ENCODE measurements at places on chromosomes 13 and 19.

GRCh38 chr19:18091217-18091608 lies 4.5 kb upstream of the IL12RB1 start:
- DNase-seq = peak; percentile 64

DNA sequence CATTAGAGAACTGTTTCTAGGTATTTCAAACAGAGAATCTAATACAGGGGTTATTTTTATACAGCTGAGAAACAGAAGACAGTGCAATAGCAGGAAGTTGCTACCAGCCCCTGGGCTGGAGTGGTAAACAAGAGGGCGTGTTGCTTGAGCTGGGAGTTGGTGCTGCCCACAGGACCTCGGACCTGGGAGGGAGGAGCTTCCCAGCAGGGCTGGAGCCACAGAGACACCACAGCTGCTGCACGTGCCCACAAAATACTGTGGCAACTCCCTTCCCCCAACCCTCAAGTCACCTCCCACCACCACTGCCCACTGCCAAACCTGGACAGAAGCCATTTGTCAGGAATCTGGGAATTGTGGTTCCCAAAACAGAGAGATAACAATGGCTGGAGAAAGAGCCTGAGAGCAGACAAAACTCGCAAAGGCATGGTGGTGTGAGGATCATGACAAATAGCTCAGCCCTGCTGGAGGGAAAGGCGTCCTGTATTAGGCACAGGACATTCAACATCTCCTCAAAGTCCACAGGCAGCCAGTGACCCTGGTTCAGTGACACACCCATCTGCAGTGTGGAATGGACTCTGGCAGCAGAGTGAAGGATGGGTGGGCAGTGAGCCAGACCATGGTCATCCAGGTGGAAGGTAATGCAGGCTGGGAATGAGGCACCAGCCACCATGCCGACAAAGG lies 57.2 kb downstream of the SPATA13 start:
- no peak for DNase-seq

DNA sequence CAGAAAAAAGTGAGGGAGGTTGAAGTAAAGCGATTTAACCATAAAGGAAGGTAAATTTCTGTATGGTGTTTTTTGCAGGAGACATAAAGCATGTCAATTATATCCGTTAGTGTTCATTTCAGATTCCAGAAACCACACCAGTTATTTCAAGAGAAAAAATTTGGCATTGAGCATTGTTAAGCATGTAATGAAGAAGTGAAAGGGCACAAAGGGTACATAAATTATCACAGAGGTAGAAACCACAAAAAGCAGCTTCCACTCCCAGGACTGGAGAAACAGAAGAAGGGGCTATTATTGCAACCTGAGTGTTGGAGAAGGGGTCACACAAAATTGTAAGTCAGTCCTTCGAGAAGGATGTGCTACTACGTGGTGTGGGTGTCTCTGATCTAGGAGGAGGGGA lies 72.2 kb upstream of the DACH1 start:
- no peak for DNase-seq

- no peak for DNase-seq
Observed at GRCh38 chr19:58212336-58213074, 16.2 kb upstream of the ZNF544 start.

All from stimulated activated CD8-positive, alpha-beta memory T cell treated with anti-CD3 and anti-CD28 coated beads, Interleukin-7, amount 100 ng/mL, for 24 hours (primary cell).